ENCODE measurements at places on chromosomes 1 and 21.
A peak's percentile ranks its signal among the peaks of the same experiment; 100 is the strongest.

GRCh38 chr1:182588500-182589396, at the start of gene RNASEL:
Gene RNASEL, minus strand, starts transcription at chr1:182589256. Its CDS starts 2,450 bp downstream, at chr1:182586806.
- DNase-seq, result no peak

- DNase-seq, result peak; percentile 72
Measured at GRCh38 chr1:87335175-87335884, 6.7 kb downstream of the LMO4 start.

GRCh38 chr1:215544566-215544965, 22.5 kb upstream of the KCTD3 start:
- no peak for DNase-seq

DNA sequence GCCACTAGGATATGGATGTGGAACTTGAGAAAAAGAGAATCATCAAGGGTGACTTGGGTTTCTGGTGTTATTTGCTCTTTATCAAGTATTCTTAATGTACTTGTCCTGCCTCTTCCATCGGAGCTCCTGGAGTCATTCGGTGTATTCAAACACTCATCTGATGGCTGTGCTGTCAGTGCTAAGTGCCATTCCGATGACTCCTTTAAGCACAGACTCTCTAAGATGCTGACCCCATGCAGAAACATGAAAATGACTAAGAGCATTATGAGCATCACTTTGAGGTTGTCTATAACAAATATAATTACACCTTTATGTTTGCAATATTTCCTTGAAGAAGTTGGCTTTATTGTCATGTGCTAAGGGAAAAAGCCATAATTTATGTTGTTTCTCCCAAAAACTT, 11.3 kb upstream of the RPL5 start:
- DNase-seq, result no peak

- no peak for DNase-seq
Measured at GRCh38 chr1:30471307-30471706, 252.1 kb downstream of the MATN1 start.

GRCh38 chr1:110412576-110412975, 5.1 kb upstream of the LAMTOR5 start:
- peak; percentile 21 for DNase-seq

DNA sequence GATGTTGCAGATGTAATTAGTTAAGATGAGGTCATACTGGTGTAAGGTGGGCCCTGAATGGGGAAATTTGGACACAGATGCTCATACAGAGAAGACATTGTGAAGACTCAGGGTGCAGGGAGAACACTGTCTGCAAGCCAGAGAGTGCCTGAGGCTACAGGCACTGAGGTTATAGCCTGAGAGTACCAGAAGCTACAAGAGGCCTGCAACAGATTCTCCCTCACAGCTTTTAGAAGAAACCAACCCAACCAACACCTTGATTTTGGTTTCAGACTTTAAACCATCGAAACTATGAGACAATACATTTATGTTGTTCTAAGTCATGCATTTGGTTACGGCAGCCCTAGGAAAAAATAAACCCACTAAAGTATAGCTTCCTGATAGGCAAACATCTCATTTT, 321.7 kb upstream of the USP25 start:
- DNase-seq, result no peak

DNA sequence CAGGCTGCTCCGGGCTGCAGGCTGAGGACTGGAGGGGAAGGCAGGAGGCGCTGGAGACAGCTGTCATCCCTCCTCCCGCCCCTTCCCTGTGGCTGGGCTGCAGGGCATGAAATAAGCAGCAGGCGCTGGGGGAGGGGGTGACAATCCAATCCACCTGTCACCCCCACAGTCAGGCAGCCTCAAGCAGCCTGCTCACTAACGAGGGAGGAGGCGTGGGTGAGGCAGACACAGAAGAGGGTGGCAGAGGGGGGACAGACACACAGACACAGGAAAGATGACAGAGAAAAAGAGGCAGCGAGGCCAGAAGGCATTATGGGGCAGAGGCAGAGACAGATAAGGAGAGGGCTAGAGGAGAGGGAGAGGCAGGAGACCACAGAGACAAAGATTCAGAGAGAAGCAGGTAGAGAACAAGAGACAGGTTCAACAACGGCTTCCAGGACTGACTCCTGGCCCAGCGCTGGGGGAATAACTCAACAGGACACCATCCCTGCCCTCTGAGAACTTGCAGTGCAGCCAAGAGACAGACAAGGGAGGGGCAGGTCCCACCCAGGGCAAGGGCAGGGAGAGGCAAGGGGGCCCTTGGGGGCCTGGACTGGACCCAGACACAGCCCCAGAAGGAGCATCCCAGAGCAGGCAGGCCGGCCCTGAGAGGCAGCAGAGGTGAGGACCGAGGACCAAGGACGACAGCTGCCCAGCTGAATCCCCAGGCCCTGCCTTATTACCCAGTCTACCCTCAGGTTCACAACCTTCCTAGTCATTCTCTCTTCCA, 11.2 kb downstream of the MEF2D start:
- DNase-seq, result no peak

DNA sequence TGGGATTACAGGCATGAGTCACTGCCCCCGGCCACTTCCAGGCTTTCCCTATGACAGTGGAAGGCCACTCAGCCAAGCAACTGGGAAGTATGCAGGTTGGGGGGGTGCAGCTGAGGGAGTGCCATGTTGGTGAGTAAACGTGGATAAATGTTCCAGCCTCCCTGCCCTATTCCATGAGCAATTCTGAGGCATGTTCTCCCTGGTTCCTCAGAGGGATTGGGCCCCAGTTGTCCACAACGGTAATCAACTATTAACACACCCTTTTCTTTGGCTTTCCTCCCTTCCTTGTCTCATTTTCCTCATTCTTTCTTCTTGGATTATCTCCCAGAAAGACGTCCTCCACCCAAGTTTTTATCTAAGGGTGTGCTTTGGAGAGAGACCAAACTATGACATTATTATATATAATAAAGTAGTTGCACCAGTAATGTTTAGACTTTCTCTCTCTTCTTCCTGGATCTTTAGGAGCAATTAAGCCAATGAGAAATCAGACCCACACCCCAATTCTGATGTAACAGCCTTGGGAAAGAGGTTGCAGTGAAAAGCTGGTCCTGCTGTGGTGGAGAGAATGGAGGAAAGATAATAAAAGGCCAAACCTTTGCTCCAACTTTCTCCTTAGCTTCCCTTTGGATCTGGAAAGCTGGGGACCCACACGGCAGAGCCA, 6.8 kb upstream of the SLAMF9 start:
- DNase-seq, result no peak

- DNase-seq, result no peak
Measured at GRCh38 chr1:245776139-245776538, 621.4 kb downstream of the KIF26B start.

- no peak for DNase-seq
Measured at GRCh38 chr1:6028042-6028850, 17.4 kb upstream of the KCNAB2 start.

- DNase-seq, result peak; percentile 28
Measured at GRCh38 chr1:159922511-159923202, 2.6 kb downstream of the TAGLN2 start.

DNA sequence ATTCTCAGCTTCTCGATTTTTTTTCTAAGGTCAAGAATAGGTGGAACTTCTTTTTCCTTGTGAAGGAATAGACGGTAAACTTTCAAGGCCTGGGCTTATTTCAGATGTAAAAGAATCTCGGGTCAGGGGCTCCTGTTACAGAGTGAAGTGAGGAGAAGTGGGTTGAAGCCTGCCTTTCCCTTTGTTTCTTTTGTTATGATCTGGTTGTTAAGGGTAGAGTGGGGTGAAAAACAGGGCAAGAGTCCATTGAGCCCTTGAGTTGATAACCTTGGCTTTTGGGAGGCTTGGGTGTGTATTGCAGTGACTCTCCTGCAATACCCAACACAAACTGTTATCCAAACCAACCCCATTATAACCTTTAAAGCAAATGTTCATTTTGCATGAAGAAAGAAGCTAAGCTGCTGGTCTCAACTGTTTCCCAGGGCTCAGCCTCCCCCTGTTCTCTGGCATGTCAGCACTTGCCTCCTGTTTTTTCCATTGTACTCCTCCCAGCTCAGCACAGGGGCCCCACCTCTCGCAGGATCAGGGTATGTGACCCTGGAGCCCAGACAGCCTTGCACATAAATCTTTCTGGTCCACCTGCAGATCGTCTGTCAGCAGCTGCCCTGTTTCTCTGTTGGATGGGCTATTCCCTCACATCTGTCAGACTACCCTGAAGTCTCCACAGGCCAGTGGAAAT, 102.4 kb downstream of the CACHD1 start:
- no peak for DNase-seq

DNA sequence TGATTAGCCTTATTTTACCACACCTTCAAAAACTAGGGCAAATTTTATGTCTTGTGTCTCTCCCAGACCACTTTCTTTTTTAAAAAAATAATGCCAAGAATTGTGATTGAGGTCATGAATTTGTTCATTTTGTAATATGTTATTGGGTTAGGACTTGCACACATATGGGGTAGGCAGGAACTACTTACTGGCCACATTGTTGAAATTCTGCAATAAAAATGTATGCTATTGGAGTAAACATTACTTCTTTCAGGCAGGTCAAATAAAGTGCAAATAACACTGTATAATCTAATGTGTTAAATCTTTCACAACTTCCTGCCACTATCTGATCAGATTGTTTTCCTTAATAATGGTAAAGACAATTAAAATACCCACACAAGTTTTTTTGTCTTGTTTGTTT, 166.6 kb upstream of the COL11A1 start:
- DNase-seq, result no peak

DNA sequence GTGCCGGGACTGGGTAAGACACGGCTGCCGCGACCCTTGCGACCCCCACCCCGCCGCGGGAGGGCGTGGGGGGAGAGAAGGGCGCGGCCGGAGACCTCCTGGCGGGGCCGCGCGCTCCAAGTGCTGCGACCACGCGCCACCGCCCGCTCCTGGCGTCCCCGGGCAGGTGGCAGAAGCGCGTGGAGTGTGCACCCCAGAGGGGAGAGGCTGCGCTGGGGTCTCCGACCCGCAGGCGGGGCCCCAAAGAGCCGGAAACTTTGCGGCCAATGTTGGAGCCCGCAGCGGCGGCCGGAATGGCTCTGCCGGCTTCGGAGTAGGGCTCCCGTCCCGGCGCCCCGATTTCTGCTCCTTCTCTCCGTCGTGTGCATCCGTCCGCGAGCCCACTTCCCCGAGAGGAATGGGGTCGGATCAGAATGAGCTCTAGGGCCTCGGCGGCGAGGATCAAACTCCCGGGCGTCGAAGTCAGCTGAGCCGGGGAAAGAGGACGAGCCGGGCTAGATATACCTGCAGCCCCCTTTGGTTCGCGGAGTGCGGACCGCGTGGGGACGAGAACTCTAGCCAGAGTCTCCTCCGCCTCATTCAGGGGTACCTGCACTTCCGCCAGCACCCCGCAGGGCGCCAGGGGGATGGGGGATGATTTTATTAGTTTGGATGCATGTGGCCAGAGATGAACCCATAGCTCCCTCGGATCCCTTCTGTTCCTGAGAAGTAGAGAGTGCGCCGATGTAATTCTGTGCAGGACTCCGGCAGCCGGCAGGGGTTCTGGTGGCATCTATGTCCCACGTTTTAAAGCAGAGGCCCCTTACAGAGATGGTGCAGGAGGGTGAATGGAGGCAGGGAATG, 751 bp downstream of the STUM start:
- DNase-seq, result no peak

Measured in T-helper 2 cell (primary cell).